ENCODE measurements at places on chromosomes 13 and 19.

- peak; percentile 43 for DNase-seq
These were observed 2.3 kb downstream of the PPP1R15A start for GRCh38 chr19:48874303-48875135.

DNA sequence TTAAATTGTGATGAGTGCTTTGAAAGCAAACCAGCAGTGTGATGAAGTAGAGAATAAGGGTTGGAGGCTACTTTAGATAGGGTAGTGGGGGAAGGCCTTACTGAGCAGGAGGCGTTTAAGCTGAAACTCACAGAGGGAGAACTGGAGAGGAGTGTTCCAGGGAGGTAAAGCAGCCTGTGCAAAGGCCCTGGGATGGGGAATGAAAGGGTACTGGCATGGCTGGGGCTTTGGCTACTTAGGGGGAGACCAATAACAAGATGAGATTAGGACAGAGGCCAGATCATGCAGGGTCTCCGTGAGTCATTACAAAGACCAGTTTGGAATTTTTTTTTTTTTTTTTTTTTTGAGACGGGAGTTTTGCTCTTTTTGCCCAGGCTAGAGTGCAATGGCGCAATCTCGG lies 1.1 kb downstream of the PPP5C start:
- DNase-seq: no peak

DNA sequence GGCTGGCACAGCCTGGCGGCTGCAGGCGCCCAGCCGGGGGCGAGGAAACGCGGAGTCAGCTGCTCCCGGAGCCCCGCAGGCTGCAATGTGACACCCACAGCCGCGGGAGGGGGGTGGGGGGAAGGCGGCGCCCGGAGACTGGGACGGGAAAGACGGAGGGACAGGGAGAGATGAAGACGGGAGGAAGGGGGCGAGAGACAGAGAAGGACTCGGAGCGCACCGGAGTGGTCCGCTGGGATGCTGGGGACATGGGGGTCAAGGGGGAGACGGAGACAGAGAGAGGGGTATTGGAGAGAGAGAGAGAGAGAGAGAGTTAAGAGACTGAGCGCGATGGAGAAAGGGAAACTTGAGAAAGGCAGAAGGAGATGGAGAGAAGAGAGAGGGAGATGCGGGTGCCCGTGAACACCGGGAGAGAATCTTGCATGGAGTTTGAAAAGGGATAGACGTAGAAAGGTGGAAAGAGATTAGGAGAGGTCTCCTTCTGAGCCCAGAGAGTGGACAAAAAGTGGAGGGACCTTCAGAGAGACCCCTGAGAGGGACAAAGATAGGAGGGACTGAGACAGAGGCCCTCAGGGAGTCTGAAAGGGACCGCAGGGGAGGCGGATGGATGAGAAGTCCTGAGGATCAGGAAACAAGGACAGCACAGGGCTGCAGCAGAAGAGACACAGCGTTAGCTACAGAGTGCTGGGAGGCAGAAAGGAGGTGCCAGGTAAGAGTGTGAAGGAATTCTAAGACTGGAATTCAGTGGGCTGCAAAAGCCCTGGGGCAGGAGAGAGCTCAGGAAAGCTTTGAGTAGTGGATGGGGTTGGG lies 1.0 kb downstream of the SCN1B start:
- DNase-seq: no peak

DNA sequence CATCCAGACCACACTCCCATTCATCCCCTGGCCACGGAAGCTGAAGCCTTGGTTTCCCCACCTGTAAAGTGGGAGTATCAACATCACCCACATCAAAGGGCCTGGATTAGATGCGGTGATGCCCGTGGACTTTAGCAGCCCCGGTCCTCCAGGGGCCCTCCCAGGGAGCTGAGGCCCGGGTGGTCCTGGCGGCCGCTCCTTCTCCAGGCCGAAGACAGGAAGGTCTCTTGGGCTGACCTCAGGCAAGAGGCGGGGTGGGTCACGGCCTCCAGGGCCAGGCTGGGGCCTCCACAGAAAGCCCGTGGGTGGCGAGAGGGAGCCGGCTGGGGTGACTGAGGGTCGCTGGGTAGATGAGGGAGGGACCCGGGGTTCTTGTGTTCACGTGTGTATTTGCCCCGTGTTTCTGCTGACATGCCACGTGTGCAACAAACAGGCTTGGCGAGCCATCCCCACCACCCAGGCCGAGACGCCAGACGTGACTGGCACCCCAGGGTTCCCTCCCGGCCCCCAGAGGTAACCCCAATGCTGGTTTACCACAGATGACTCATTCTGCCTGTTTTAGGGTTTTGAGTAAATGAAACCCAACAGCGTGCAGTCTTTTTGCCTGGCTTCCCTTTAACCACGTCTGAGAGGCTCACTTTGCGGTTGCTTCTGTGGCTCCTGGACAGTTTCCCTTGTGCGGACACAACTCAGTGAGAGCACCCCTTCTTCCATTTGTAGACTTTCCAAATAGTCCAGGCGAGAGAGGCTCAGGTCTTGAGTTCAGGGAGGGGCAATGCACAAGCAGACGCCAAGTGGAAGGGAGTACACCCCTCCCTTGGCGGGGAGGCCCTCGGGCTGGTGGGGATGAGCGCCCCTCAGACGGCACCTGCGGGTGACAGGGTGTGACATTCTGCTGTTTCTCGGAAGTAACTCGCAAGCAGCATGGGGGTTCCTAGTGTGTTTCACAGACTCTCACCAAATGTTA lies 42.9 kb downstream of the C13orf46 start:
- DNase-seq: no peak

DNA sequence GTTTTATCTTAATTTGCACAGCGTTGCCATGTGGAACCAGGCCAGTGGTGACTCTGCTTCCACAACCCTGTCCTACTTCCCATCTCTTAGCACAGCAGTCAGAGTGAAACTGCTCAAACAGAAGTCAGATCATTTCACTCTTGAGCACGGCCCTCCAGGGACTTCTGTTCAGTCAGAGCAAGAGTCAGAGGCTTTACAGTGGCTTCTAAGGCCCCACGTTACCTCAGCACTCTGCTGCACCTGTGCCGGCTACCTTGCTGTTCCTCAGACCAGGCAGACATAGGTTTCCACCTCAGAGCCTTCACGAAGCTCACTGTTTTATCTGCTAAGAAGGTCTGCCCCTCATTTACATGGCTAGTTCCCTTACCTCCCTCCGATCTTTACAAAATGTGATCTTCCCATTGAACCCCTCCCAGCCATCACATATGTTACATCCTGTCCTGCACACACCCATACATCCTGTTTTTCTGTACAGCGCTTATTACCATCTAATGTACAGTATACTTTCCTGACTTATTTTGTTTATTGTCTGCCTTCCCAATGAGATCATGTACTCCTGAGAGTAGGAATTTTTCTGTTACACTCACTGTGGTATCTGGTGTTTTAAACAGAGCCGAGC lies 41.6 kb downstream of the TM9SF2 start:
- DNase-seq: peak; percentile 67

DNA sequence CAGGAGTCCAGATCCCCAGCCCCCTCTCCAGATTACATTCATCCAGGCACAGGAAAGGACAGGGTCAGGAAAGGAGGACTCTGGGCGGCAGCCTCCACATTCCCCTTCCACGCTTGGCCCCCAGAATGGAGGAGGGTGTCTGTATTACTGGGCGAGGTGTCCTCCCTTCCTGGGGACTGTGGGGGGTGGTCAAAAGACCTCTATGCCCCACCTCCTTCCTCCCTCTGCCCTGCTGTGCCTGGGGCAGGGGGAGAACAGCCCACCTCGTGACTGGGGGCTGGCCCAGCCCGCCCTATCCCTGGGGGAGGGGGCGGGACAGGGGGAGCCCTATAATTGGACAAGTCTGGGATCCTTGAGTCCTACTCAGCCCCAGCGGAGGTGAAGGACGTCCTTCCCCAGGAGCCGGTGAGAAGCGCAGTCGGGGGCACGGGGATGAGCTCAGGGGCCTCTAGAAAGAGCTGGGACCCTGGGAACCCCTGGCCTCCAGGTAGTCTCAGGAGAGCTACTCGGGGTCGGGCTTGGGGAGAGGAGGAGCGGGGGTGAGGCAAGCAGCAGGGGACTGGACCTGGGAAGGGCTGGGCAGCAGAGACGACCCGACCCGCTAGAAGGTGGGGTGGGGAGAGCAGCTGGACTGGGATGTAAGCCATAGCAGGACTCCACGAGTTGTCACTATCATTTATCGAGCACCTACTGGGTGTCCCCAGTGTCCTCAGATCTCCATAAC lies at the start of gene APOE:
TSS of gene APOE (plus strand) at position 360 of the 724 bp plus-strand sequence. CDS start 829 bp downstream, outside the sequence.
- peak; percentile 70 for DNase-seq

DNA sequence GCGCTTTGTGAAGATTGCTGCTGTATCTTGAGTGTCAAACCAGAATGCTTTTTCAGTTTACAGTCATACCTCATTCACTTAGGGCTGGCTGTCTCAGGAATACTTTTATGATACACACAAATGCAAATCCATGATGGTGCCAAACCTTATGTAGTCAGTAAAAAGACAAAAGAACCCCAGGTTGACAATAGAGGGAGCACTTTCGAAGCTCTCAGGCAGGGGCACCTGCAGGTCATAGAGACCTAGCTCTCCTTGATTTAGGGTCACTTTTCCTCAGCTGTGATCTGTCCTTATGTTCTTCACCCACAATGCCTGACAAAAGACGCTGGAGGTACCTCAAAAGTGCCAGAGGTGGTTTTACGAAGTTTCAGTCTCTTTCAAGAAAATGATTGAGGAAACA lies 172.2 kb downstream of the DNAJC15 start:
- no peak for DNase-seq

- no peak for DNase-seq
These were observed 419.9 kb downstream of the IRS2 start for GRCh38 chr13:109366525-109366924.

GRCh38 chr13:26978081-26978860 lies 193.3 kb downstream of the USP12 start:
- no peak for DNase-seq

DNA sequence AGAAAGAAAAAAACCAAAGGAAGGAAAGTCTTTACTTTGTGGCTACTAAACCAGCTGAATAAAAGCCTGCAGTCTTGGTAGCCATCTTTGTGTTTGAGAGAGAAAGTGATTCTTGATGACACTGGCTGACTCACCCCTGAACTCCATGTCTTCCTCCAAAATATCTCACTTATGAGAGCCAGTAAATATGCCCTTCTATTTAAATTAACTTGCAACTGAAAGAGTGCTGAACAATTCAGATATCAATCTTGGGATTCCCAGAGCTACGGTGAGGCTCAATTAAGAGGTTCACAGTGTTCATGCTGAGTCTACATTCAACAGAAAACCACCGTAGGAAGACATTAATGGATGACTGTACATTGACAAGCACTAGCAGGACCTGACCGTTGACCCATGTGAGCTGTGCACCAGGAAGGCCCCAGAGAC lies 57.9 kb downstream of the KCTD12 start:
- DNase-seq: no peak

DNA sequence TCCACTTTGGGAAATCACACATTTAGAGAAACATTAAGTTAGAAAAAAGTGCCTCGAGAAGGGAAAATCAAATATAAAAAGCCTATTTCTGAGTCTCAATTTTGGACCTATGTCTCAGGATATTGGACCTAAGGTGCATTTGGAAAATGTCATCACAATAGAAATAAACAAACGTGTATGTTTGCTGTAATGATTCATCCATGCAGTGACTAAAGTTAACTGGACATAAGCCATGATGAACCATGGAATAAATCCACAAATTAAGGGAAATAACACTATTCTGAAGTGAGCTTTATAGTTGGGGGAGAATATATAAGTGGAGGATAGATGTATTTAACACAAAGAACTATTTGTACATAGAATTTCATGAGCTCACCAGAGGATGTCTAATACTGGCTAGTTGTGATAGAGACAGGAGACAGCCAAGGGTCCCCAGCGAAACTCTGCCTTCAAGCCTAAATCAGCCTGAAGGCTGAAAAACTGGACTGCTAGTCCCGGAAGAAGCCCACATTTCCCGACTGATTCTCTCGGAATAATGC lies 963.3 kb upstream of the SPRY2 start:
- DNase-seq: no peak

DNA sequence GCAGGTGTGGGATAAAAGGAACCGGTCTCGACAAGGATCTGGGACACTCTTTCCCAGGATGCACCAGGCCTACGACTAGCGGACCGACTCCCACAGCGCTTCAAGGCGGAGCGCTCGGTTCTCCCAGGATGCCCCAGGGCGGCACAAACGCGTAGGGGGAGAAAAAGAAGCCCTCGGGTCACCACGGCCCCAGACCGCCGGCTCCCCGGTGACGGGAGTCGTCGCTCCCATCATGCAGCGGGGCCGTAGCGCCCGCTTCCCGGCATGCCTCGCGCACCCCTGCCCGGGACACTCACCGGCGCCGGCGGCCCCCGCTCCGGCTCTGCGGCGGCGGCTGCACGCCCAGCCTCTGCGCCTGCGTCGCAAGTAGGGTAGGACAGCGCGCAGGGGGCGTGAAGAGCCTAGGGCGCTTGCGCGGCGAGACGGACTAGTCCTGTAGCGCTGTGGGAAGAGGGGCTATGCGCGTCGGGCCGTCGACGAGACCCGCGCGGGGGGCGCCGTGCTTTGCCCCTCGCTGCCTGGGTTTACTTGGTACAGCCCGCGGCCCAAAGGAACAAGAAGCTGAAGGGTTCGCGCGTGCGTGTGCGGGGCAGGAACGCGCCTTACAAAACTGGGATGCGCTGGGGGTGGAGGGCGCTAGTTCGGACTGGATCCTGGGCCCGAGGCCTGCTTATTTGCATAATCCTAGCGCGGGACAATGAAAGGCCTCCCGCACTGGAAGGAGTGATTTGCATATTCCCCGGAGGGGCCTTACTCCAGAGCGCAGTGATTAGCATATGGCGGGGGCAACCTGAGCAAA lies at the start of gene ZNF428:
TSS of gene ZNF428 (minus strand) at position 368 of the 799 bp plus-strand sequence. CDS start 5,325 bp downstream, outside the sequence.
- DNase-seq: peak; percentile 93

- no peak for DNase-seq
These were observed 12.9 kb upstream of the GARIN5A start for GRCh38 chr19:50489461-50490011.

GRCh38 chr13:31369213-31369612 lies 169.4 kb downstream of the B3GLCT start:
- no peak for DNase-seq

- no peak for DNase-seq
These were observed 30.0 kb downstream of the ZNF91 start for GRCh38 chr19:23365222-23365621.

DNA sequence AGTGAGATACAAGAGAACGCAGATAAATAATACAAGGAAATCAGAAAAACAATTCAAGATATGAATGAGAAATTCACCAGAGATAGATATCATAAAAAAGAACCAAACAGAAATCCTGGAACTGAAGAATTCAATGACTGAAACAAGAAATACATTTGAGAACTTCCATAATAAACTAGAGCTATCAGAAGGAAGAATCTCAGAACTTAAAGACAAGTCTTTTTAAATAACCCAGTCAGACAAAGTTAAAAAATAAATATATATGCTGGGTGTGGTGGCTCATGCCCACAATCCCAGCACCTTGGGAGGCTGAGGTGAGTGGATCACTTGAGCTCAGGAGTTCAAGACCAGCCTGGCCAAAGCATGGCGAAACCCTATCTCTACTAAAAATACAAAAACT lies 28.7 kb upstream of the N4BP2L1 start:
- DNase-seq: no peak

- DNase-seq: peak; percentile 57
These were observed 5.0 kb upstream of the YJU2 start for GRCh38 chr19:4241824-4242430.
